Cortex of kidney (tissue), 1 donor: ENCODE measurements at places on chromosomes 2 and 18.

- DNase-seq = no peak
Observed at GRCh38 chr2:212921061-212921460, 230.4 kb downstream of the IKZF2 start.

DNA sequence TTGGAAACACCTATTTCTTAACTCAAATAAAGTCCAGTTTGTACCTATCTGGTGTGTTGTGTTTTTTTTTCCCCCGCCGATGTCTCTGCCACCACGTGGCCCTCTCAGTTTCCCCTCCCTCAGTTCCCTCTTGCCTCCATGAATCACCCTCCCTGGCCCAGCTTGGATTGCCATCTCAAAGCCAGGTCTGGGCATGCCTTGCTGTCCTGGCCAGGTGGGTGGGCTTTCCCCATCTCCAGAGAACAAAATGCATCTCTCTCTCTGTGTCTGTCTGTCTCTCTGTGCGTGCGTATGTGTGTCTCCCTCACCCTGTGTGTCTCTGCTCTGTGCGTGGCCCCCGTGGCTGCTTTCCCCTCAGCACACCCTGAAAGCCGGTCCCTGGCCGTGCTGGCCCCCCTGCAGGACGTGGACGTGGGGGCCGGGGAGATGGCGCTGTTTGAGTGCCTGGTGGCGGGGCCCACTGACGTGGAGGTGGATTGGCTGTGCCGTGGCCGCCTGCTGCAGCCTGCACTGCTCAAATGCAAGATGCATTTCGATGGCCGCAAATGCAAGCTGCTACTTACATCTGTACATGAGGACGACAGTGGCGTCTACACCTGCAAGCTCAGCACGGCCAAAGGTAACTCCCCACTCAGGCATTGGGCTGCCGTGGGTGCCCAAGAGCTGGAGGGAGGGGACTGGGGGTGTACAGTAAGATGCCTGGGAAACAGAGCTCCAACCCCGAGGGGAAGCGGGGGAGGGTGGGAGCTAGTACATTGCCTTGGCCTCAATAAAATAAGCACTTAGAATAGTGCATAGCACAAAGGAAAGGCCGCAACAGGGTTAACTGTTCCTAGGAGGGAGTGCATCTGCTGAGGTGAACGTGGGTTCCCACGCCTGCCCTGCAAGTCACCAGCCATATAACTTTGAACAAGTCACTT is 31.6 kb upstream of the GMPPA start:
- DNase-seq = no peak

DNA sequence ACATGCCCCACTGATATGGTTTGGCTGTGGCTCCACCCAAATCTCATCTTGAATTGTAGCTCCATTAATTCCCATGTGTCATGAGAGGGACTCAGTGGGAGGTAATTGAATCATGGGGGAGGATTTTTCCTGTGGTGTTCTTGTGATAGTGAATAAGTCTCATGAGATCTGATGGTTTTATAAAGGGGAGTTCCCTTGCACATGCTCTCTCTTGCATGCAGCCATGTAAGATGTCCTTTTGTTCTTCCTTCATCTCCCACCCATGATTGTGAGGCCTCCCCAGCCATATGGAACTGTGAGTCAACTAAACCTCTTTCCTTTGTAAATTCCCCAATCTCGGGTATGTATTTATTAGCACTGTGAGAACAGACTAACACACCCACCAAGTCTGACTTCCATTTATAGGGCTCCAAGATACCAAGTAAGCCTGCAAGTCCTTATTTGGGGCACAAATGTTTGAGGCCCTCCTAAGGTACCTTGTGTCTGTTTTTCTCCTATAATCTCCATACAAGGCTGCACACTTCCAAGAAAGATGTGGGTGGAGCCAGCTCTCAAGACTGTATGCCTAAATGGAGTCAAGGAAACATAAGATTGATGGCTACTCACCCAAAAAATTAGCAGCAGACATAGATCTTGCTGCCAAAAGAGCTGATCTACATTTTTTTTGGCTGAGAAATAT is 364.7 kb downstream of the TXNL1 start:
- no peak for DNase-seq

GRCh38 chr2:186572705-186573104 is 17.2 kb upstream of the ITGAV start:
- DNase-seq = no peak

DNA sequence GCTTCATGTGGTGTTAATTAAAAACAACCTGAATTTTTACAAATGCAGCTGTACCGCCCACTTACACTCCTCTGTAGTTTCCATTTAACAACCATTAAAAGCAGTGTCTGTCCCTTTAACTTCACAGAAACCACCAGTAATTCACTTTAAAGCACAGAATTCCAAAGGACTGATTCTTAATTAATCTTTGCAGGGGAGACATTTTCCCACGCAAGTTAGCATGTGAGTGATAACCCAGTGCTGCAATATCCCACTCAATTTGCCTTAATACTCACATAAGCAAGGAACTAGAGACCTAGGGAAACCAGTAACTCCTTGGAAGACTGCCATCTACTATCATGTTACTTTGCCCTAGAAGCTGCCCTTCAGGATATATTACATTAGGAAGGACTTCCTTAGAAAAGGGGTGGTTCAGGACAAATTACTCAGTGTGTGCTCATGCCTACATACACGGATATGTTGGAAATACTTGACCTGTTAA is 102.3 kb downstream of the OSR1 start:
- no peak for DNase-seq

- no peak for DNase-seq
Observed at GRCh38 chr18:36152781-36153180, 23.1 kb downstream of the ELP2 start.

DNA sequence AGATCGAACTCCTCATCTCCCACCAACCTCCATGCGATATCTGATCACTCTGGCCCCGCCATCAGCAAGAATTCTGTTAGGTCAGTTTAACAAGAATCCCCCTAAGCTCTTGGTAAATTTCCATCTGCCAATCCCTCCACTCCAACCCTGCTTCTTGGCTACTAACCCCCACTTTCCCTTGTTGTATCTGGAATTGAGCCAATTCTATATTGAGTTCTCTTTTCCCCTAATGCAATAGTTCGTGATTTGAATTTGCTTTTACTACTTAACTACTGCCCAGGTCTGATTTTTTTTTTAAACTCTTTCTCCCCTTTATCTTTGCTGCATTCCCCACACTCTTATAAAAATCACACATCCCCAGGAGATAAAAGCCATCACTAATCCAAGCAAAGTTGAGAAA is 159.3 kb upstream of the STK17B start:
- DNase-seq = no peak

GRCh38 chr2:219289537-219290361 is 10.6 kb downstream of the DNAJB2 start:
- no peak for DNase-seq

GRCh38 chr2:29212009-29212408 is 96.8 kb downstream of the CLIP4 start:
- DNase-seq = no peak

- no peak for DNase-seq
Observed at GRCh38 chr2:223712642-223713041, 110.5 kb upstream of the SCG2 start.

- DNase-seq = no peak
Observed at GRCh38 chr2:52222128-52222527, 1190.2 kb upstream of the NRXN1 start.

- no peak for DNase-seq
Observed at GRCh38 chr2:227413371-227413770, 25.6 kb upstream of the SCYGR1 start.

DNA sequence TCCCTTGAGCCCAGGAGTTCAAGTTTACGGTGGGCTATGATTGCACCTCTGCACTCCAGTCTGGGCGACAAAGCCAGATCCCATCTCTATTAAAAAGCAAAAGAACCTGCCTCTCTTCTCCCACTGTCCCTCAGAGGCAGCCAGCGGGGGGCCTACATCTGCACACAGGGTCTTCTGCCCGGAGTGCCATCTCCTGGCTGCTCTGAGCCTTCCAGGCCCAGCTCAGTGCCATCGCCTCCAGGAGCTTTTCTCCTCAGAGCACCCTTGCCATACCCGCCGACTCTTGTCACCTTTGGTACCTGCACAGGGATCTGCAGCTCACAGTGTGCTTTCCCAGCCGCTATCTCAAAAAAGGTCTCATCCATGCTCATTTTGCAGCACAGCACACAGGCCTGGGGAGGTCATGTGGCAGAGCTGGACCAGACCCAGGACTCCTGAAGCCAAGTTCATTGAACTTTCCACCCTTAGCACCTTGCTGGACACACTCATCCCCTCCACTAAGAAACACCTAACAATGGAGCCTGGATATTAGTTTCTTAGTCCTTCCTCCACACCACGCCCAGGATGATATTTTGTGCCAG is 186.3 kb downstream of the HAUS1 start:
- DNase-seq = no peak

- no peak for DNase-seq
Observed at GRCh38 chr2:204042401-204042800, 105.8 kb downstream of the ICOS start.

- DNase-seq = no peak
Observed at GRCh38 chr2:33673937-33674336, 74.8 kb upstream of the FAM98A start.

DNA sequence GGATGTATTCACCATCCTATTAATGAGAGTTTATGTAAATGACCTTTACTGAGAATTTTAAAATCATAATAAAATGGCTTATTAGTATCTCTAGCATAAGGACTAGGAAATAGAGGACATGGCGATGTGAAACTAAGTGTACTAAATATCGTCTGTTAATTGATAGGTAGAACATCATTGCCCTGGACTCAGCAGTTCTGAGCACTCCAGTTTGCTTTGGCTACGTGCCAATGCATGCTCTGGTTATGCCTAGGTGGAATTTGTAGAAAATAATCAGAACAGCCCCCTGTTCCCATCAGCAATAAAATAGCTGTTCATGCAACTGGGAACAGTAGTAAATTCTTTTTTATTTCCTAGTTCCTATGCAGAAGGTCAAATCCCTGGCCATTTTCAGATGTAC is 247.8 kb downstream of the DOK6 start:
- DNase-seq = no peak

GRCh38 chr18:2442726-2443275 is 128.5 kb downstream of the METTL4 start:
- no peak for DNase-seq

DNA sequence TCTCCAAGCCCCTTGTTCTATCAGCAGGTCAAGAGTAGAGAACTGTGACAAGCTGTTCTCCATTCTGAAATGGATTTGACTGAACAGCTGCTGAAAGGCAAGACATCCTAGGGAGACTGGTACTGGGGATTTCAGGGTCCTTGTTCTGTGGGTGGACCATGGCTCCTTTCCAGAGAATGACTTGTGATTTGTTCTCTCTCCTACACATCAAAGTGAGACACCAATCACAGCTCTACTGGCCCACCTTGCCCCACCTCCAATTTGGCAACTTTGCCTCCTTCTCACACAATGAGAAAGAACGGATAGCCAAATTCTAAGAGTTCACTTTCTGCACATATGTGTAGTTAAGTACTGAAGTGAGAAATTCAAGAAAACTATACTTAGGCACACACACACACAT is 67.4 kb downstream of the BCL11A start:
- no peak for DNase-seq

GRCh38 chr2:217568289-217568971 is 434.4 kb downstream of the TNS1 start:
- no peak for DNase-seq

DNA sequence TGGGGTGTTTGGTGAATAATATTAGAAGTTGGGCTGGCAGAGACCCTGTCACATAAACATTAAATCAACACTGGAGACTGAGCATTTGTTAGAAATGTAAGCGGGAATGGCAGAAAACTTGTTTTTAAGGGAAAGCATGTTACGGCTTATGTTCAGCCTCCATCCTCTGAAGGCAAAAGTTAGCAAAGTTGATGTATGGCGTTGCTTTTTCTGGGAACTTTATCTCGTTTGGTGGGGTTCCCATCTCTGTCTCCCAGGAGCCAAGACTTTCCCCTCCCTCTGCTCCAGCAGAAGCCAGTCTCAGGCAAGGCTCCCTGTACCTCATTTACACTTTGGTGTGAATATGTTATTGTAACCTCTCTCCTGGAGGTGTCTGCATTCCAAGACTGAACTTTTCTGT is 105.1 kb downstream of the MSH2 start:
- no peak for DNase-seq

GRCh38 chr2:178441426-178441825 is 9.5 kb downstream of the PRKRA start:
- no peak for DNase-seq

GRCh38 chr2:187581125-187581896 is 27.1 kb upstream of the TFPI start:
- DNase-seq = no peak

DNA sequence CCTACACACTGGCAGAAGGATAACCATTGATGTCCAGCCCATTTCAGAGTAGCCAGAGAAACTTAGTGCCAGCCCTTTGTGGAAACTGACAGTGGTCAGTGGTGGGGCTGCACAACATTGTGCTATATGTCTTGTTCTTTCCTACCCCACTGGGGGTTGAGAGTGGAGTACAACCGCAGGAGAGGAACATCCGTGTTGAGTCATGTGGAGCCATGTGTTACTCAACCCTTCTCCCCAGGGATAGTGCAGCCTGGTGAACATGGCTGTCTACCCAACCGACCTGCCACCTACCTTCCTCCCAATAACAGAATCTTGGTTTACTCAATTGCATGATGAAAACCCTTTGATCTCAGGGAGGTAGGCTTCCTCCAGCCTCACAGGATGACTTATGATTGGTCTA is 65.3 kb upstream of the MAPK4 start:
- DNase-seq = no peak
